ENCODE measurements at places on chromosomes 11 and 22. TPM values are rescaled to one million over a fixed set of nuclear protein-coding genes. Genes with fewer than 3 reads are reported as not detected.

PDGFB gene
- 4.5 TPM for total RNA-seq

OR51I2 gene
- not detected for total RNA-seq

ZBTB16 gene
- total RNA-seq, result not detected

XPNPEP3 gene
- total RNA-seq, result 7.4 TPM

PRRG4 gene
- total RNA-seq, result 4.4 TPM

FADD gene
- 51.6 TPM for total RNA-seq

SCN2B gene
- total RNA-seq, result 0.05 TPM

TLCD5 gene
- 4.8 TPM for total RNA-seq

PHOX2A gene
- total RNA-seq, result not detected

OR8D4 gene
- not detected for total RNA-seq

UPB1 gene
- total RNA-seq, result 0.05 TPM

LDHAL6A gene
- not detected for total RNA-seq

CRYBA4 gene
- not detected for total RNA-seq

FBLN1 gene
- 23.9 TPM for total RNA-seq

SLC22A25 gene
- not detected for total RNA-seq
